ENCODE measurements at places on chromosomes 6 and 20.
A peak's percentile ranks its signal among the peaks of the same experiment; 100 is the strongest.

DNA sequence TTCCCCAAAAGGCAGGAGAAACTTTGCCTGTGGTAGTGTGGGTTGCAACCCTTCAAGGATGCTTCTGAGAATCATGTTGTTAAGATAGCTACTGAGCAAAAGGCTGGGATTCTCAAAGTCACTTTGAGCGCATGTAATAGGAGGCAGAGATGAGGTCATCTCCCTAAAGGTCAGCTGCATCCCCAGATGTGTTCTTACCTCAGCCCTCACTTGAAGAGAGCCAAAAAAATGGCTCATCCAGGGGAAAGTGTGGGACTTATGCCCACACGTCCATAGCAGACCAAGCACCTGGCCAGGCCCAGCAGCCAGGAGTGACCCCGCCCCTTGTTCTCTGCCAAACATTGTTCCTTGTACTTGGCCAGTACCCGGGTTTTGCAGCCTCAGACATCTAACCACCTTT is 187.0 kb upstream of the BMP2 start:
- DNase-seq = no peak

DNA sequence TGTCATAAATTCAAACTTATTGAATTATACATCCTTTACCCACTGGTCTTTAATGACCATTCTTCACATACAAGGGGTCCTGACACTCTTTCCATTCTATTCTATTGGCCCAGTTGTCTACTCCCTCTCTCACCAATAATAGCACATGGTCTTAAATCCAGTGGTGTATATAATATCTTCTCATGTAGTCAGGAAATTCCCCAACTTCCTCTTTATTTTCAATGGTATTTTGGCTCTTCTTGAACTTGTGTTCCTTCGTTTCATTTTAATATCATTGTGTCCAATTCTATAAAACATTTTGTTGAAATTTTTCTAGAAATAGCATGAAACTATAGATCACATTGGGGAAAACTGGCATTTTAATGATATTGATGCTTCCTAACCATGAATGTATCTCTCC is 36.8 kb downstream of the PSMB9 start:
- DNase-seq = no peak

DNA sequence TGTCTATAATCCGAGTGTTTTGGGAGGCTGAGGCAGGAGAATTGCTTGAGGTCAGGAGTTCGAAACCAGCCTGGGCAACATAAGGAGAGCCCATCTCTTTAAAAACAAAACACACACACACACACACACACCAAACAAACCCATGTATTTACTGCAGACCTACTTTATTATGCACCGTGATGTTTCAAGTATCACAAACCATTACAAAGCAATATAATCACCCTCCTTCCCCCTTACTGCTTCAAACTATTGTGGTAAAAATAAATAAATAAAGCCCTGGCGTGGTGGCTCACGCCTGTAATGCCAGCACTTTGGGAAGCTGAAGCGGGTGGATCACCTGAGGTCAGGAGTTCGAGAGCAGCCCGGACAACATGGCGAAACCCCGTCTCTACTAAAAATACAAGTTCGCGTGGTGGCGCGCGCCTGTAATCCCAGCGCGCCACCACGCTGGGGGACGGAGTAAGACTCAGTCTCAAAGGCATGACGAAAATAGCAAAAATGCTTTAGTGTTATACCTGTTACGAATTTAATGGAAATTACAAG is 1.5 kb downstream of the TBCC start:
- no peak for DNase-seq

GRCh38 chr6:138572167-138572875 is 73.0 kb upstream of the NHSL1 start:
- DNase-seq = no peak

DNA sequence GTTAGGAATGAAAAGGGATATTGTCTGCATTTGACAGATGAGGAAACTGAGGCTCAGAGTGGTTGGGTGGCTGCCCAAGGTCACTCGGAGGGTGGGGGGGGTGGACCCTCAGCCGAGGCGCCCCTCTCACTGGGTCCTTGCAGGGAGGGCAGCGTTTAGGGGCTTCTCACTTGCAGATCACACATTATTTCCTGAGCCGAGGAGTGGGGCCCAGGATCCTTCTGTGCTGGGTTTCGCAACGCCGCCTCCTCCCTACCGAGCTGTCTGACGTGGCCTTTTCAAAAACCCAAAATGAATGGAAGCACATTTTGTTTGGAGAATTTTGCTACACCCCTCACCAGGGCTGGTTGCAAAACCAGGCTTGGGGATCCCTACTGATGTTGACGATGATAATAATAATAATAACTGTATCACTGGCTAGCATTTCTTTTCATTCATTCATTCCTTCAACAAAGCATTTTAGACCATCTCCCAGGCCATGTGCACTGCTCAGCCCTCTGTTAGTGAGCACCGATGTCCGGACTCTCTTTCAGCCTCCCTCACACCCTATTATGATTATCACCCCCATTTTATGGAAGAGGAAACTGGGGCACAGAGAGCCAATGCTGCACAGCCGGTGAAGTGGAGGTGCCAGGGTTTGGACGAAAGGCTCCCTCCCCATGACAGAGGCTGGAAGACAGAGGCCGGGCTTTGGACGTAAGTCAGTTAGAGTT is 5.2 kb downstream of the DLGAP4 start:
- no peak for DNase-seq

- no peak for DNase-seq
These were observed 5.7 kb downstream of the ARHGAP40 start for GRCh38 chr20:38607351-38607750.

DNA sequence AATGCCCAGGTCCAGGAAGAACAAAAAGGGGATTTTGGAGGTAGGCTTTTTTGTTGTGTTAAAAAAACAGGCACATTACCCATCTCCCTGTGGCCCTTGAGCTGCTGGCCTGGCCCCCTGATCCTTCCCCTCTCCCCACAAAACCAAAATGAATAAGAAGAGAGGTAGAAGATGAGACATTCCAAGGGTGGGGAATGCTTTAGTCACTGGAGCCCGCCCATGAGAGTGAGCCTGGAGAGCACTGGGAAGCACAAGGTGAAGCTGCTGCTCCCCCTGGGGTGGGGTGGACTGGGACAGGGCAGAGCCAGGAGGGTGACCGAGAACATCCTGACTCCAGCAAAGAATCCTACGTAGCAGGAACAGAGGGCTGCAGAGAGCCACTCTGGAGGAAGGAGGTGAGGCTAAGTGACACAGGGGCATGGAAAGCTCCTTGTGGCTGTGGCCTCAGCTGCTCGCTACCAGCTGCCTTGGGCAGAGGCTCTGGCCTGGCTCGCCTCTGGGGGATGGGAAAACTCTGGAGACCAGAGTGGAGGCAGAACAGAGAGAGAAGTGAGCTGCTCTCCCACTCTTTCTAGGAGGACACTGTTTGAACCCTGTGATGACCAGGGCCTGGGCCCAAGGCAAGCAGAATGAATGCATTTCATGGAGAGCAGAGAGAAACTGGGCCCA is 48.3 kb downstream of the AKAP7 start:
- no peak for DNase-seq

GRCh38 chr20:20489648-20490341 is 121.9 kb downstream of the INSM1 start:
- no peak for DNase-seq

DNA sequence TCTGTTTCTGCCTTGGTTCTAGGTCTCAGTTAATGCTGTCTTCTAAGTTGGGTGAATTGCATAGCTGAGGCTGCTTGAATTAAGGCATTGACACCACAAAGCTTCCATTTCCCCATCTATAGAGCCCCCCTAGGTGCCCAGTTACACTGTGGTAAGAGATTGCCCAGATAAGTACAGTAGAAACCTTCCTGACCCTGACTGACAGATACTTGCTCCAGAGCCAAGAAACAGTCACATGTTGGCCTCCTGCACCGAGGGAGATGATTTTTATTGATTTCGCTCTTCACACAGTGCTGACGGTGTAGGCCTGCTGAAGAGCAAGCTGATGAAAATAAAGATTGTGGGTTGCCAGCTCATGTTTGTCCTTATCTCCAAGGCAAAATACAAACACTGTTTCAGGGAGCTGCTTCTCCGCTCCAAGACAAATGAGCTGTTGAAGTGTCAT is 67.9 kb downstream of the TRMT11 start:
- DNase-seq = no peak

- no peak for DNase-seq
These were observed 256.1 kb downstream of the ZNF217 start for GRCh38 chr20:53337390-53338101.

GRCh38 chr6:9521152-9521530 is 893.7 kb downstream of the TFAP2A start:
- DNase-seq = no peak

- DNase-seq = no peak
These were observed 166.1 kb downstream of the BCAS1 start for GRCh38 chr20:53904261-53904660.

DNA sequence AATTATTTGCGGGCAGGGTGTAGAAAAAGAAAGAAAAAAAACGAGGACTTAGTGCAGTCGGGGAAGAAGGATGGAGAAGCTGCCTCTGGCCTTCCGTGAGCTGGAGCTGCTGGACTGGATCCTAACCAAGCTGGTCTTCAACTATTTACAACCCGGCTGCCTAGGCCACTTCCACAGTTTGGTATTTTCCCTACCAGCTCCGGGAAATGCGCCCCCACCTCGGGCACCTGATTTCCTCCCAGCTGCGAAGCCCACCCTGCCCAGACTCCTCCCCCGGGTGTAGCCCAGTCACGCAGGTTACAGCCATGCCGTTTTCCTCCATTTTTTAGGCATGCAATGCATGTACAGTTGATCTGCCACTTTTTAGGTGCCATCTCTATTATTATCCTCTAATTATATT is 21.2 kb downstream of the THEMIS start:
- peak; percentile 34 for DNase-seq

DNA sequence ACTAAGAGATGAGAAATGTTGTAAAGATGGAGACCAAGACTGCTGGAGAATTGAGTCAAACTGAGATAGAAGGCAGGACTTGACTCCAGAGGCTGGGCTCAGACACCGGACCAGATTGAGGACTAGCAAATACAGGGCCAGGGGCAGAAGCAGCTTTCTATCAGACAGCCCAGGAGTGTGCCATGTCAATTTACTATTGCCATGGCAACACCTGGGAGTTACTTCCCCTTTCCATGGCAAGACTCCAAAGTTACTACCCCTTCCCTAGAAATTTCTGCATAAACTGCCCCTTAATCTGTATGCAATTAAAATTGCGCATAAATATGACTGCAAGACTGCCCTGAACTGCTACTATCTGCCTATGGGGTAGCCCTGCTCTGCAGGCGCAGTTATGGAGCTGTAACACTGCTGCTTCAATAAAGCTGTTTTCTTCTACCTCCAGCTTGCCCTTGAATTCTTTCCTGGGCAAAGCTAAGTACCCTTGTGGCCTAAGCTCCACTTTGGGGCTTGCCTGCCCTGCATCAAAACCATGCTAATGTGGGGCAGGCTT is 90.1 kb upstream of the EDN1 start:
- DNase-seq = no peak

DNA sequence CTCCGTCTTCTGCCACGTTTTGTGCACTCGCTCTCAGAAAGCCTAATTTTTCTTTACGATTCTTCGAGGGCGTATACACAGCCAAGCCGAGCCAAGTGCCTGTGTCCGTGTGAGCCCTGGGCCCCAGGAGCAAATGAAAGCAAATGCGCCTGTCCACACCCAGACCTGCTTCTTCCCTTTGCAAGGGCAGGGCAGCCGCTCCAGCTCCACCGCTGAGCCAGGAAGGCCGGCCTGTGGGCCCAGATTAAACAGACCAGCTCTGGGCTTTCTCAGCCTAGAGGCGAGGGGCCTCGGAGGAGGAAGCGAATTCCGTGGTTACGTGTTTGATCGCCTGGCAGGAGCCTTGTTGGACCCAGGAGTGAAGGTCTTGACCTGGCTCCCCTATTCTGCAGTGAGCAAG is 184.6 kb downstream of the SMOC2 start:
- no peak for DNase-seq

DNA sequence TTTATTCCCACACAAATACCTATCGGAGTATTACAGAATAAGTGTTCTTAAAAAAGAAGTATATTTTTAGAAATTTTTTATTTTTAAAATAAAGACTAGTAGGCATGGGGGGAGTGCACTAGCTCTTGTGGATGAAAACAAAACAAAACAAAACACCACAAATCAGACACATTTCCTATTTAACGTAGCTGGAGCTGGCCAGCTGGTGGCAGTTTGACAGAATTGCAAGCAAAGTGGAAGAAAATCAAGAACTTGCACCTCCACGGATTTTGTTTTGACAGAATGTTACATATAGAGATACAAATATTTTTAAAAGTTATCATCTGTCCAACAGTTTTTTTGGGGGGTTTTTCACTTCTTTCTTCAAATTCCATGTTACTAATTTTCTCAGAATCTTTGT is 63.6 kb upstream of the SNRPB2 start:
- DNase-seq = no peak

DNA sequence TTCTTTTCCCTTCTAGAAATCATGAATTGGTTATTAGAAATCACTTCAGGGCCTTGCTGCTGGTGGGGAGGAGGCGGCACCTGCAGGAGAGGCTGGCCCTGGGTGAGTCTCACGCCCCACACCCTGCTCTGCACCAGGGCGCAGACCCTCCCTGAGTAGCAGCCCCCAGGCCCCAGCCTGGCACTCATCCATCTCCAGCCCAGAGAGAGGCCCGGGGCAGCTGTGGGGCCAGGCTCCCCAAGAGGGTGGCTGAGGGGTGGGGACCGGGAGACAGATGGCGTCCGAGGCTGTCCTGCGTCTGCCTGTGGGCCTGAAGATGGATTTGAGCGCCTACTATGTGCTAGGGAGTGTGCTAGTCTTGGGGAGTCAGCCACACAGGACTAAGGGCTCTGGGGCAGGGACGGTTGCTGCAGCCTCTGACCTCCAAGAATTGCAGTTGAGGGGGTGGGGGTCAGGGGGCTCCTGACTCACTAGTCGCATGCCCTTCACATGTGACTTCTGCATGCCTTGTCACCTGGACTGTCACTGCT is 59.6 kb upstream of the GATA5 start:
- DNase-seq = no peak

- no peak for DNase-seq
These were observed 302.0 kb upstream of the STXBP5 start for GRCh38 chr6:146901940-146902816.

- DNase-seq = no peak
These were observed 528.3 kb downstream of the CD83 start for GRCh38 chr6:14645841-14646240.

GRCh38 chr6:144854654-144855053 is 569.5 kb downstream of the UTRN start:
- DNase-seq = no peak

DNA sequence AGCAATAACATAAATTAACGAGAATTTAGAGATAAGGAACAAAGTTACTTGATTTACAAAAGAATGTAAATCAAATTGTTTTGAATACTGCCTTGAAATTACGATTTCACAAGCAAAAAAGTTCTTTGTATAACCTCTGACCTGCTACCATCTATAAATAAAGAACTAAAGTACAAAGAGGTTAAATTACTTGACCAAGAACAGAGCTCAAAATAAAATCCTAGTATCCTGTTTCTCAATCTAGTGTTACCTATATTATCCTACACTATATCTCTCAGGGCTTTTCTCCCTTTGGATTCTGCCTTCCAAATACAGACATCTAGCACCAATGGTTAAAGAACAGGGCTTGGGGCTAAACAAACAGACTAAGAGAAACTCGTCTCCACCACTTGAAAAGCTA is 43.8 kb downstream of the PLN start:
- DNase-seq = no peak
